ENCODE measurements at places on chromosomes 5 and 9. TPM values are rescaled to one million over a fixed set of nuclear protein-coding genes. Genes with fewer than 3 reads are reported as not detected.

Gene NINJ1
- 19.9 TPM for total RNA-seq

Gene NOXA1
- total RNA-seq: 6.6 TPM

Gene SH3PXD2B
- total RNA-seq: 11.1 TPM

Gene GLDC
- total RNA-seq: 0.47 TPM

Gene GARIN3
- total RNA-seq: not detected

DNA sequence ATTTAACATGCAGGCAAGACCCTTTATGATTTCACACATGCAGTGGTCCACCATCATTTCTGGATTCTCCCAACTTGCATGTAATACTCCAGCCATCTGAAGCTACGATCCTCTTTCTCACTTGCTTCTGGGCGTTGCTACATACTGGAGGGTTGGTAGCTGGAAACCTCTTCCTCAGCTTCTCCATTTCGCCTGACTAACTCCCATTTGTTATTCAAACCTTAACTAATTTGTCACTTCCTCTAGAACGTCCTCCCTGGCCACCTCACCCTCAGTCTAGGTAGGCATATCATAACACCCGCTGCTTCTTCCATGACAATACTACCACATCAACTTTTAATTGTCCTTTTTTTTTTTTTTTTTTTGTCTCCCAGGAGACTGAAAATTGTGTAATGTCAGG, 72.6 kb upstream of the EQTN start:
- no peak overlapping the region for H3K4me3 ChIP-seq
- DNase-seq: no peak
- H3K4me1 ChIP-seq: peaks cover 24% of the 10 kb centered on the region
- no peaks in the 10 kb centered on the region for H3K27me3 ChIP-seq
- no peaks in the 10 kb centered on the region for H3K36me3 ChIP-seq

DNA sequence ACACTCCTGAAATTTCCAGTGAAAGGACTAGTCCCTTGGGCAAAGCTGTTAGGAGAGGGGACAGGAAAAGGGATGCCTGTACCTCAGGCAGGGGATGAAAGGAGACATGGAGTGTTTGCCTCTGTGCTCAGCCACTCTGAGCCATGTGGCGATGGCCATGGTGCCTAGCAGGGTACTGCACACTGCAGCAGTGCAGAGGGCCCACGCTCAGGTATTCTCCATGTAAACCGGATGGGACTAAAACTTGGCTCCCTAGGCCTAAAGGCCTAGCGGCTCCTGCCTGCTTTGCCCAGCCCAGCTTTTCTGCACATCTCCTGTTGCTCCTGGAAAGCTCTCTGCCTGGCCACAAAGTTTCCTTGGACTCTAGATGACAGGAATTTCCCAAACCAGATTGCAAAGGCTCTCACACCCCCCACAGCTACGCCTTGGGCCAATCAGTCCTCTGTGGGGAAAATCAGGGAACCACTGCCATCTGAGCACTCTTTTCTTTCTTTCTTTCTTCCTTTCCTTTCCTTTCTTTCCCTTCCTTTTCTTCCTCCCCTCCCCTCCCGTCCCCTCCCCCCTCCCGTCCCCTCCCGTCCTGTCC, 44.3 kb downstream of the HABP4 start:
- H3K27ac ChIP-seq: no peak overlapping the region
- no peak overlapping the region for H3K4me3 ChIP-seq
- no peaks in the 10 kb centered on the region for H3K4me1 ChIP-seq
- H3K27me3 ChIP-seq: no peaks in the 10 kb centered on the region
- H3K36me3 ChIP-seq: no peaks in the 10 kb centered on the region

GRCh38 chr5:148201151-148201550, 1.7 kb upstream of the SPINK6 start:
- no peak overlapping the region for H3K4me3 ChIP-seq
- no peak for DNase-seq
- H3K27me3 ChIP-seq: no peaks in the 10 kb centered on the region
- H3K4me1 ChIP-seq: no peaks in the 10 kb centered on the region
- no peak overlapping the region for H3K27ac ChIP-seq

DNA sequence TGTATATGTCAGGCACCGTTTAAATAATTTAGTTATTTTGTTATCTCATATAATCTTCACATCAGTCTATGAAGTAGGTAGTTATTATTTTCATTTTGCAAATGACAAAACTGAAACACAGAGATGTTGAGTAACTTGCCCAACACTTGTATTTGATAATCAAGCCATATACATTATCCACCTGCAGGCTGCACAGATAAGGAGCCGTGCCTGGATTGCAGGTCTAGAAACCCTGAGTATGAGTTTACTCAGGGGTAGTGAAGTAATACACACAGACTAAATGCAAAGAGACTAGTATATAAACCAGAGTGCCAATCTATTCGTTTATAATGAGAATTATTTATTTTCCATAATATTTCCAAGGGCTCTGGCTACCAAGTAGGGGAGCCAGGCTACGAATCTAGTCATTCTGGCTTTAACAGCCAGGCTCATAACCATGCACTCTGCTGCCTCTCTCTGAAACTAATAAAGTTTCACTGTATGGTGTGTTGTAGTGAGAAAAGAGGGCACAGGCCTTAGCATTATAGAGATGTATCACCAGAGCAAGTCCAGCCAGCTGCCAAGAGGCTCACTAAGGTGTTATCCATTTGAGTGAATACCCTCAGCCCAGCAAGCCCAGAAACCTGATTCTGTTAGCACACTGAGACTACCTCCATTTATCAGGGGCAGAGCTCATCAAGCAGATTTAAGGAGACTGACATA, 4.5 kb downstream of the HEMGN start:
- H3K27me3 ChIP-seq: peaks cover 4% of the 10 kb centered on the region
- H3K36me3 ChIP-seq: no peaks in the 10 kb centered on the region
- no peak for DNase-seq
- no peak overlapping the region for H3K4me3 ChIP-seq
- no peak overlapping the region for H3K27ac ChIP-seq

GRCh38 chr5:31726952-31727351, 88.0 kb downstream of the PDZD2 start:
- no peaks in the 10 kb centered on the region for H3K36me3 ChIP-seq
- no peak overlapping the region for H3K27ac ChIP-seq
- DNase-seq: no peak
- H3K27me3 ChIP-seq: no peaks in the 10 kb centered on the region
- H3K4me3 ChIP-seq: no peak overlapping the region
- H3K4me1 ChIP-seq: no peaks in the 10 kb centered on the region

GRCh38 chr5:8827696-8828095, 718.2 kb downstream of the SEMA5A start:
- H3K36me3 ChIP-seq: no peaks in the 10 kb centered on the region
- no peaks in the 10 kb centered on the region for H3K4me1 ChIP-seq
- no peak overlapping the region for H3K4me3 ChIP-seq
- no peak overlapping the region for H3K27ac ChIP-seq
- no peaks in the 10 kb centered on the region for H3K27me3 ChIP-seq

GRCh38 chr5:83048277-83048676, 28.9 kb downstream of the TMEM167A start:
- no peak for DNase-seq
- no peaks in the 10 kb centered on the region for H3K27me3 ChIP-seq
- H3K4me1 ChIP-seq: no peaks in the 10 kb centered on the region
- no peaks in the 10 kb centered on the region for H3K36me3 ChIP-seq

DNA sequence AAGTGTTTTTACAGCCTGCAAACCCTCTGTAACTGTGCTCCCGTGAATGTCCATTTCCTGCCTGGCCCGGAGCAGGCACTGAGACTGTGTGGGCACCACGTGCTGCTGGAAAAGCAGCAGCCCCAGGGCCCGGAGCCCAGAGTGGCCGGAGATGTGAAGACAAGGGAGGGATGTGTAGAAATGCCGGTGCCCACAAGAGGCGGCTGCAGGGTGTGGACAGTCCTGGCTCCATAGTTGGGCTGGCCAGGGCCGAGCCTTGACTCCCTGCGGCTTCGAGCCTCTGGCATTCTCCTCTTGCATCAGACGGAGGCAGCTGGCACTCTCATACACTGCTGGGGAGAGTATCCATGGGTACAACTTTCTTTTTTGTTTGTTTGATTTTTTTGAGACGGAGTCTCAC, 13.2 kb upstream of the GFPT2 start:
- H3K27me3 ChIP-seq: no peaks in the 10 kb centered on the region
- no peak overlapping the region for H3K4me3 ChIP-seq
- H3K27ac ChIP-seq: no peak overlapping the region
- DNase-seq: no peak

DNA sequence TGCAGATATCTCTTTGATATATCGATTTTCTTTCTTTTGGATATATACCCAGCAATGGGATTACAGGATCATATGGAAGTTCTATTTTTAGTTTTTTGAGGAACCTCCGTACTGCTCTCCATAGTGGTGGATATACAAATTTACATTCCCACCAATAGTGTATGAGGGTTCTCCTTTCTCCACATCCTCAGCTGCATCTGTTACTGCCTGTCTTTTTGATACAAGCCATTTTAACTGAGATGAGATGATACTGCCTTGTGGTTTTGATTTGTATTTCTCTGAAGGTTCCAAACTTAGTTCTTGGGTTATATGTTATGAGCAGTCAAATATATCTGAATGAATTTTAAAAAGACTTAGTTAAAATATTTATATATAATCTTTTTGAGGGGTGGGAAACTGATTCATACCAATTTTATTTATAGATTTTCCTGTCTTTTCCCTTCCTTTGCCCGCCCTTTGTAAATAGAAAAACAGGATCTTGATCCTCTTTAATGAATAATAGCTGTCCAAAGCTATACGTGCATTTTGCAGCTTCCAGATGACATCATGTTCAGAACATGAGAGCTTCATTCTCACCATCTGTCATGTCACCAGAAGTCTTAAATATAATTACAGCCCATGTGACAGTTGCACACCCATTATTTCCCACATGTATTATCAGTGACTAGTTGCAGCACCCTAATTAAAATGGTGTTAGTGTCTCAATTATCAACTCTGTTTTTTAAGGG, 6.2 kb upstream of the ARHGEF28 start:
- no peaks in the 10 kb centered on the region for H3K27me3 ChIP-seq
- H3K27ac ChIP-seq: no peak overlapping the region
- no peak overlapping the region for H3K4me3 ChIP-seq
- no peak for DNase-seq

DNA sequence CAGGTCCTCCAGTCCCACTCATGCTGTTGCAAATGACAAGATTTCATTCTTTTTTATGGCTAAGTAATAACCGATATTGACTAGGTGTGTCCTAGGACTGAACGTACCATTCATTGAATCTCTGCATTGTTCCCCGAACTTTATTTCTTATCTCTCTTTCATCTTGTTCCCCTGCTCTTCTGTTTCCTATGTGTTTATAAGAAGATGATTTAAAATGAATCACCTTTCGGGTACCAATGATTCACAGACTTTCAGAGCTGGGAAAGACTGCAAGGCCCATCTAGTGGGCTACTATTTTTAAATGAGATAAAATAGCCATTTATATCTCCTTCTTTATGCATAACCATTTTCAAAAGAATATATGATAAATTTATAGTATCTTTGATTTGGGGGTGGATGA, 133.0 kb downstream of the CDH18 start:
- H3K27me3 ChIP-seq: peaks cover 4% of the 10 kb centered on the region
- H3K4me1 ChIP-seq: no peaks in the 10 kb centered on the region
- H3K4me3 ChIP-seq: no peak overlapping the region
- DNase-seq: no peak

DNA sequence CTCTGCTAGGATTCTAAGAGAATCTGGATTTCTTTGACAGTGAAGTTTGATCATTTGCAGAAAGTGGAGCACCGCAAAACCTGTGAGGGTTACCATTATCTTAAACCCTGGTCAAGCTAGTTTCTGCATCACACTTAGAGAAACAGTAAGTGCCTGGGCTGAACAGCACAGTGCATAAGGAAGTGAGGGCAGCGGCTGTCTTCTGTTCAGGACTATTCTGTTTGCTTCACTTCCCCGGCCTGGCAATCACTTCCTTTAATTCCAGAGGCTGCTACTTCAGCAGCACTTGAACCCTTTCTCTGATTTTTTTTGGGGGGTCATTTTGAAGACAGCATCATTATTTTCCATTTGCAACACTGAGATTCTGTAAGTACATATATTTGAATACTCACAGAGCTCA, 32.0 kb downstream of the SEMA6A start:
- H3K27me3 ChIP-seq: no peaks in the 10 kb centered on the region
- H3K4me3 ChIP-seq: no peak overlapping the region
- H3K36me3 ChIP-seq: no peaks in the 10 kb centered on the region

DNA sequence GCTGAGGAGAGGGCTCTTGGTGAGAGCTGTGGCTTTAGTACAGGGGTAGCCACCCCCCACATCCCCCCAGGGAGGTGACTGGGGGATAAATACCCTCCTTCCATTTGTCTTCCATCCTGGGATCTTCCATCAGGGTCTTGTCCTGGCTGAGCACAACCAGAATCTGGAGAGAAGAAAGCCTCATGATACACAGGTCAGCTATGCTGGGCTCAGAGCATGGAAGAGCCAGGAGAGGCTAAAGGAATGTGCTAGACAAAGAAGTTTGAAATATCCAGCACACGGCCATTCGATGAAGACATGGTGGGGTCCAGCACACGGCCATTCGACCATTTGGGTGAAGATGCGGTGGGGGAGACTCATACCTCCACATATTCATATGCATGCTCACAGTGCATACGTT, 30.0 kb downstream of the ROPN1L start:
- DNase-seq: no peak
- H3K36me3 ChIP-seq: no peaks in the 10 kb centered on the region
- H3K4me3 ChIP-seq: no peak overlapping the region

DNA sequence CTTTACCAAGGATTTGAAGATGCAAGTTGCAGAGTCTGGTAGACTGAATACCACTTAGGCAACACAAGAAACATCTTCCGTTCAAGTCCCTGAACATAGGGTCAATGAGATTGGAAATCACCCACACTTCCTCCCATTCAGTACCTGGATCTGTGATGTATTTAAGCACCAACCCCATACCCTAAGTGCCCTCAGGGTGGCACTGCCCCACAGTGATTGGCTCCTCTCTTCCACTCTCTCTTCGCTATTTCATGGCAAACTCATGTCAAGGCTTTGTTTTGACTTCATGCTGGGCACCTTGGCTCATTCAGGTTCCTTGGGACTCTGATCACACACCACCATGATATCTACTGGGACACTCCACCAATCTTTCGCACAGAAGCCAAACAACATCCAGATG, 53.7 kb downstream of the GGTA1 start:
- no peak overlapping the region for H3K4me3 ChIP-seq
- no peak for DNase-seq
- no peaks in the 10 kb centered on the region for H3K36me3 ChIP-seq
- H3K4me1 ChIP-seq: no peaks in the 10 kb centered on the region
- H3K27ac ChIP-seq: no peak overlapping the region
- no peaks in the 10 kb centered on the region for H3K27me3 ChIP-seq

DNA sequence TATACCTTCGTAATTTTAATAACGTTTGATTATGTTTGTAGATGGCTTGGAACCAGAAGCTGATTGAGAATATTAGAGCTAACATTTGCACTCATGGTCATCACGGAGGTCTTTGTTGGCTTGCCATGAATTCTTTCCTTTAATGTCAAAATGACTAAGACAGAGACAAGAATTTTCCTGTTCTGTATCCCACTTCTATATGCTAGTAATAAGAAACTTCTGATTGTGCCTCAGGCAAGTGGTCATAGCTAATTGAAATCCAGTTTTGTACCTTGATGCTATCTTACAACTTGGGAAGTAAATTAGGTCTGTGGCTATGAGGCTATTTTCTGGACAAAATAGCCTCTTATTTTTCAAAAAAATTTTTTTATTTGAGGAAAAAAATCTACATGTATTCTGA, 167.6 kb downstream of the RANBP17 start:
- H3K4me3 ChIP-seq: no peak overlapping the region
- H3K27me3 ChIP-seq: no peaks in the 10 kb centered on the region
- no peaks in the 10 kb centered on the region for H3K4me1 ChIP-seq
- H3K36me3 ChIP-seq: no peaks in the 10 kb centered on the region
- DNase-seq: no peak

Data from pancreas (tissue), 10 donors.